ENCODE measurements at places on chromosomes 3 and 15.
A peak's percentile ranks its signal among the peaks of the same experiment; 100 is the strongest.

DNA sequence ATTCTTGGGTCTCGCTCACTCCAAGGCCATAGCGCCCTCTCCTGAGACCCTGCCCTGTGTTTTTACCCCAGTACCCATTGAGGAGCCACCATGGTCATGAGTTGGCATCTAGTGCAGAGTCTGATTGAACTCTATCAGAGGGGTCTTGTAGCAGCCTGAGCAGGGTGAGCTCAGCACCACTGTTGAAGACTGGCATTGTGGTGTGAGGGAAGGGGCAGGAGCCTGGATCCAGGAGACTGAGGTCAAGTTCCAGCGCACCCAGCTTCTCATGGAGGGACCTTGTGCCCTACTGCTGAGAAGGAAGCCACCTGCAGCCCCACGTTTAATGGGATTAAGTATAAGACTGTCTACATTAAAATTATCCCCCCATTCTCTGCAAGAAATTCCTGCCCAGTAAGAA lies 65.8 kb upstream of the LARS2 start:
- DNase-seq: no peak

- DNase-seq: no peak
Observed at GRCh38 chr3:178754852-178755510, 218.7 kb downstream of the KCNMB2 start.

GRCh38 chr3:24067483-24067882 lies 122.4 kb downstream of the NR1D2 start:
- no peak for DNase-seq

- DNase-seq: no peak
Observed at GRCh38 chr3:194900854-194901522, 215.3 kb downstream of the FAM43A start.

DNA sequence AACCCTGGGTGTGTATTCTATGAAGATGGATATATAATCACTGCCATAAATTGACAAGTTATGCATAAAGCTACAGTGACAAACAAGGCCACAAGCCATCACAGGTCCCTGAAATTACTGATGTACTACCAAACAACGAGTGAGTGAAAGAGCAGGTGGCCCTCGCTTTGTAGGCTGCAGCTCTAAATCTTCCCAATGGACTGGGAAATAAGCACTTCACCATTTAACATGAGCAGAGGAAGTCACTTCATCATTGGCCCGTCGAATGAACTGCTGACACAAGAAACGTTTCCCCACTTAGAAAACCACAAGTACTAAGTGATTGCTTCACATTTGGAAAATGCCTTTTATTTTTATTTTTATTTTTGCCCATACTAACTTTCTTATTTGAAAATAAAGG lies 218.0 kb downstream of the ZNF385D start:
- peak; percentile 5 for DNase-seq

GRCh38 chr15:93247466-93248121 lies 158.6 kb upstream of the RGMA start:
- DNase-seq: peak; percentile 44

GRCh38 chr3:108250626-108251025 lies 28.4 kb upstream of the IFT57 start:
- no peak for DNase-seq

GRCh38 chr3:151282921-151283320 lies 4.6 kb upstream of the P2RY14 start:
- DNase-seq: peak; percentile 47

DNA sequence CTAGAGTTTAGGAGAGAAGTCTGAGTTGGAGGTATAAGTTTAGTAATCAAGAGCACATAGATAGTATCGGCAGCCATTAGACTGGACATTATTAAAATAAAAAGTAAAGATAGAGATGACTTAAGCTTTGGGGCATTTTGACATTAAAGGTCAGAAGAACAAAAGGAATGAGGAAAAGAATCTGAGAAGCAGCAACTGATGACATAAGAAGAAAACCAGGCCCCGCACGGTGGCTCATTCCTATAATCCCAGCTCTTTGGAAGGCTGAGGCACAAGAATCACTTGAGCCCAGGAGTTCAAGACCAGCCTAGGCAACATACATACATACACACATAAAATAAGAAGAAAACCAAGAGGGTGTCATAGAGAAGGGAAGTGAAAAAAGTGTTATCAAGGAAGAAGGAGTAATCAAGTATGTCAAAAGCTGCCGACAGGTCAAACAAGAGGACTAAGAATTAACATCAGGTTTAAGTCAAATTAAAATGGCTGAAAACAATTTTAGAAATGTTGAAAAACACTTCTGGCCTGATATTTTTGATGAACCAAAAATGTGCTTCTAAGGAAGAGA lies 38.9 kb downstream of the ACAP2 start:
- no peak for DNase-seq

DNA sequence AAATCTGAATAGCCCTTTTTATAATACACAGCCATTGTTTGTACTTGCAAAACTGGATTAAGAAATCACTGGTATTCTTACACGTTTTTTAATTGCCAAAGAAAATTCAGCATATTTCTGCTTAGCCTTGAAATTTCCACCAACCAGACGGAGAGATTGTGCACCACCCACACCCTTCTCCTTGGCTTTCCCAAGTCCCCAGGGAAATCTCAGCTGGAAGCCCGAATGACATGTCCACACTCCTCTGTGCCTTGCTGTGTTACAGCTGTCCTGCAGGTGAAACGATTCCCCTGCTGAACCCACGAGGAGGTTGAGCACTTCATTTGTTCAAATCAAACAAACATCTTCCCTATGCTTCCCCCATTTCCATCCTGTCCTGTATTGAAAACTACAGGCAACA lies 49.6 kb upstream of the PPARG start:
- no peak for DNase-seq

DNA sequence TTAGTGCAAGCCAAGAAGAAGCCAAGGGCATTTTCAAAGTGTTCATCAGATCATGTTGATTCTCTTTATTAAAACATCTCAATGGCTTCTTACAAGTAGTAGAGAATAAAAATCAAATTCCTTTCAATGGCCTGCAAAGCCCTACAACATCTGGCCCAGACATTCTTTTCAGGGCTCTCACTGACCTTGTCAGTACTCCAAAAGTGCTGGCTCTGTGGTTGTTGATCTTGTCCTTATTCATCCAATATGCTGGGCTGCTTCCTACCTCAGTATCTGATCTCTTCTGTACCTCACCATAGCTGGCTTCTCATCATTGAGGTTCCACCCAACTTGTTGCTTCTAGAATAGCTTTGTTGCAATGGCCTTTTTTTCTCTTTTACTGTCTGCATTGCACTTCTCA lies 74.0 kb upstream of the SAMMSON start:
- DNase-seq: no peak

DNA sequence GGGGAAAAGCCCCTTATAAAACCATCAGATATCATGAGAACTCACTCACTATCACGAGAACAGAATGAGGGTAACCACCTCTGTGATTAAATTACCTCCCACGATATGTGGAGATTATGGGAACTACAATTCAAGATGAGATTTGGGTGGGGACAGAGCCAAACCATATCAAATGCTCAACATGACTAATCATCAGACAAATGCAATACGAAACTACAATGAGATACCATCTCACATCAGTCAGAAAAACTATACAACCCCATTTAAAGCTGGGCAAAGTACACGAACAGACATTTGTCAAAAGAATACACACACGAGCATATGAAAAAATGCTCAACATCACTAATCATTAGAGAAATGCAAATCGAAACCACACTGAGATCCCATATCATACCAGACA lies 67.7 kb downstream of the SCAPER start:
- no peak for DNase-seq

GRCh38 chr3:76024640-76025039 lies 239.3 kb upstream of the ZNF717 start:
- no peak for DNase-seq

DNA sequence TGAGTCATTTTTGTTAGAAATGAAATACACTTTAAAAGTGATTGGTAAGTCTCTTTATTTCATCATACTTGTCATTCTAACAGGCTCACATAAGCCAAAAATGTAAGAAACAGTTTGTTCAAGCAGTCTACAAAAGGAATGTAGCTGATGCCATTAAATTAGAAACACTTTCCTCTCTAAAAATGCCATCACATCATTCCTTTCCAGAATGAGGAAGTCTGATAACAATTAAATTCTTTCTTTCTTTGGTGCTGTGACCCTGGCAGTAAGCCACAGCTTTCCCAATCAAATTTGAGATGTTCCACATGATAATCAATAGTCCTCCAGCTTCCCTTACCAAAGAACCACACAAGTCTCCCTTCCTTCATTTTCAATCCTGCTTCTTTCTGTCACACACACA lies 9.4 kb upstream of the P2RY1 start:
- DNase-seq: no peak

GRCh38 chr3:179318876-179319275 lies 4.0 kb upstream of the ZNF639 start:
- no peak for DNase-seq

DNA sequence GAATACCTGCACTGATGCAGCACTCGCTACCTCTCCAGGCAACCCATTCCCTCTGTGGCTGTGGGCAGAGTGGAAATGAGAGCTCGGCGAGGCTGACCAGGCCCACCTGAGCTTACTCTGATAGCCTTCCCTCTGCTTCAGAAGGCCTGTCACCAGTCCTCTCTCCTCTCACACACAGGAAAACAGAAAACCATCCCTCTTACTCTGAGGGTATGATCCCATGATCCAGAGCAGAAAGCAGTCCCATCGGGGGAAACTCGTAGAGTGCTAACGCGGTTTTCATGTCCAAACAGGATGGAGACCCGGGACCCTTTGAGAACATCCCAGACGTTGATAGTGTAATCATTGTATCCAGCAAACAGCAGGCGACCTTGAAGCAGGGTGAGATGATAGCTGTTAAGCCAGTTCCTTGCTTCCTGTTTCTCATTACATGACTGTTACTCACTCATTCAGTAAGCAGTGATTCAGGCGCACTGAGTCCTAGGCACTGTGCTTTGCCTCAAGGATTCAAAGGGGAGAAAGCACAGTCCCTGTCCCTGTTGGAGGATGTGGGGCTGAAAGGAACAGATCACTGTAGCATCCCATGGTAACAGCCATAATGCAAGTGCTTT lies 11.8 kb upstream of the BCL2L10 start:
- no peak for DNase-seq

DNA sequence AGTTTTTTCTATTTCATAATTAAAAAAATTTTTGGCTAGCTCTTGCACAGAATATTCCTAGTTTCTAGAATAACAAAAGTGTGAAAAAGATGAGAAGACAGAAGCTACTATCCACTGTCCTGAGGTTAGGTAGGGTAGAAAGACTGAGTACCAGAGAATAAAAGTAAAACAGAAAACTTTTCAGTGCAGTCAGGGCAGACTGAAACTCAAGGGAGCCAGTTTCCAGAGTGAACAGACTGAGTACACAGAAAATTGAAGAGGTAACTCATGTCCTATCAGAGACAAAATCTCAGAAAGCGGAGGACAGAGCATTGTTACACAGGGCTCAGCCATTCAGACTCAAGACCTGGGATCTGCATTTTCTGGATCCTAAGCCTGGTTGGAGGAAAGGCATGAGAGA lies 8.8 kb upstream of the FBXO40 start:
- no peak for DNase-seq

GRCh38 chr3:149042789-149043386 lies 43.4 kb downstream of the HLTF start:
- DNase-seq: no peak

- no peak for DNase-seq
Observed at GRCh38 chr3:194711286-194711685, 25.6 kb downstream of the FAM43A start.

DNA sequence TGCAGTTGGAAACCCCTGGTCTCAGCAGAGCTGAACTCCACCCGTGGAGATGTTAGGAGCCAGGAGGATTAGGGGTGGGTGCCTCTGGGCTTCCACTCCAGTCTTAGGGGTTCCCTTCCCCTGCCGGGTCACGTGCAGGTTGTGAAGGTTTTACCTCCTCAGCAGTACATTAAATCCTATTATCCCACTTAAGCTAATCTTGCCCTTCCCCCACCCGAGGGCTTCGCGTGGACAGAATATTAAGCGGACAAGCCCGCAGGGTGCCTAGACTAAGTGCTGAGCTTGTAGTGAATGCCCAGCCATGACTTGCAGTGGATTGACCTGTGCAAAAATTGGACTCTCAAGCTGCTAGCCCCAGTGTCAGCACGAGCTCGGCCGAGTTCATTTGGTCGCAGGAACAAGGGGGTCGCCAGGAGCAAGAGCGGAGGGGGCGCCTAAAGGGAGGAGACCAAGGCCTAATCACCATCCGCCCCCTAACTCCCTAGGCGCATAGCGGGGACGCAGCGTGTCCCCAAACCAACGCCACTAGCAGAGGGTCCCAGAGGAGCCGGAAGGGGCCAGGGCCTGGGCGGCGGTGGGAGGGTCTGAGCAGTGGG lies 498 bp upstream of the SEMA4B start:
- DNase-seq: no peak

GRCh38 chr3:149095487-149095886 lies 9.2 kb upstream of the HLTF start:
- DNase-seq: no peak

DNA sequence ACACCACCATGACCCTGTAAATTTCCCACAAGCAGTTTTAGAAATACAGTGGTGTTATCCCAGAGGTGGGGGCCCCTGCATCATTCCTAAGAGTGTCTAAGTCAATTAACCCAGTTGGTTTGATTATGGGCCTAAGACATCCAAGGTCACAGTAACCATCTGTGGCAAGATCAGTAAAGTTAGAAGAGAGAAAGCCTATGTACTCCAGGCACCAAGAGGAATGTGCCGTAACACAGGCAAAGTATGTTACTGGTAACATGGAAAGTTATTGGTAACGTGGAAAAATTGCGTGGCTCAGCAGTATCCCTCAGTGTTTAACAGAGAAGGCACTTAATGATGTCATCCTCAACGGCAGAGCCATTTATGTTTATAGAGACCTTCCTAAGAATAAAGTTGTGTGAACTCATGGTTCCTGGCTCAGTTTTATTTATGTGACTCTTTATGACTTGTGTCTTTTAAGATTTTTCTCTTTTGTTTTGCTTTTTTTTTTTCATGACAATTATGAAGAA lies 144.1 kb upstream of the RASGRP1 start:
- DNase-seq: no peak

DNA sequence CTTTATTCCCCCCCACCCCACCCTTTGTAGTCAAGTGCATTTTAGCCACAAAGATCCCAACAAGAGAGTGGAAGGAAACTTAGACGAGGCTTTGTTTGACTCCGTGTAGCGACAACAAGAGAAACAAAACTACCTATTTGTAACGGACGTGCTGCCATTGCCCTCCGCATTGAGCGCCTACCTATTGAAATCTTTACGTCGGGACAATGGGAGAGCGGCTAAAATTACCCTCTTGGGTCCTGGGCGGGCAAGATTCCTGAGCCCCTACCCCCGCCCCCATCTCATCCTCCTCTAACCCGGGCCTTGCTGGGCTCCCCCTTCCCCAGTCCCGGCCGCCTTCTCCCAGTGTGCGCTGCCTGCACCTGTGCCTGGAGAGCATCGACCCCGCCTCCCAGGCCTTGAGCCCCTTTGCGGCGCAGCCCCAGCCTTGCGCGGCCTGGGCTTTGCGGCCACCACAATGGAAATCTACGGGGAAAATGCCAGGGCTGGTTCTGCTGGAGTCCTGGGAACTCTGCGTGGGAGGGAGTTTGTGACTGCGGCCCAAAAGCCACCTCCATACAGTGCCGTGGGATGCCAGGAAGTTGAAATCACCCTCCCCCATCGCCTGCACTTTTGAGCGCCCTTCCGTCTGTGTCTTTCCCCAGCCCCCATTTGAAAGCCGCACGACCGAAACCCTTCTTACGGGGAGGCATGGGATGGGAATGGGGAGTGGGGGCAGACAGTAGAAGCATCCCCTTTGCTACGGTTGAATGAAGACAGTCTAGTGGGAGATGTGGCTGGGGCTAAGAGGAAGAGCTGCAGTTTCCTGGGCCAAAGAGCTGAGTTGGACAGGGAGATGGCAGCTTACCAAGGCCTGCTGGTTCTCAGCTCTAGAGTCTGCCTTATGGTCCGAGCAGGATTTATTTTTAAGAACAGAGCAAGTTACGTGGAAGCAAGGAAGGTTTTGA lies 1.1 kb upstream of the SOX2 start:
- DNase-seq: peak; percentile 87

GRCh38 chr15:45868109-45868691 lies 233.4 kb downstream of the SQOR start:
- no peak for DNase-seq

Measured in NCI-H1417 (cell line).